NCI-H2029 (cell line): ENCODE measurements at places on chromosomes 1 and 21.

GRCh38 chr21:45916011-45916840 is 65.3 kb upstream of the COL6A1 start:
- no peak for DNase-seq

DNA sequence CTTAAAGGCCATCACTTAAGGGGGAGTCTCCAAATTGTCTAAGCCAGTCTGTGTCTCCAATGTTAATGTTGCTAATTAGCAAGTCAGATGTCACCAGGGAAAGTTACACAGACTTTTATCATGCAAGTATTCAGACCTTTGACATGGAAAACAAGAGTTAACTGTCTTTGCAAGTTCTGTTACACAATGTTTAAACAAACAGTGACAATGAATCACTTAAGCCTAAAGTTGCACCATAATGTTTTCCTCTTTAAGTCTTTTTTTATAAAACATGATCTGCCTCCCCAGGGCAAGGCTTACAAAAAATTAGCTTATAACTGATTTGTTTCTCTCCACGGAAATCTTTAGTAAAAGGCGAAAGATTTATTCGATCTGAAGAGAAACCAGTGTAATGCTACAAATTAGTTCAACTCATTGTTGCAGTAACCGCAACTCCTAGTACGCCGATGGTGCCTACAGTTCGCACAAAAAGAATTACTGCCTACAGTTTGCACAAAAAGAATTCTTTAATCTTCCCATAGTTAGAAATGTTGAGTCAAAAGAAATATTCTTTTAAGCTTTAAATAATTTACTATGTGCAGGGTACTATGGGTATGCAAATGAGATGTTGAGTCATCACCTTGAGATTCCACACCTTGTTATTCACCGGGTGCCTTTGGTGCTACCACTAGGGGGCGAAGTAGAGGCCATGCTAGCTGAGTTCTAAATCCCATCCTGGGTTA is 45.3 kb downstream of the HHAT start:
- DNase-seq = peak; percentile 30

- DNase-seq = peak; percentile 62
Measured at GRCh38 chr1:28812669-28813468, 899 bp downstream of the OPRD1 start.

- DNase-seq = no peak
Measured at GRCh38 chr1:166939741-166940375, 35.5 kb downstream of the ILDR2 start.

DNA sequence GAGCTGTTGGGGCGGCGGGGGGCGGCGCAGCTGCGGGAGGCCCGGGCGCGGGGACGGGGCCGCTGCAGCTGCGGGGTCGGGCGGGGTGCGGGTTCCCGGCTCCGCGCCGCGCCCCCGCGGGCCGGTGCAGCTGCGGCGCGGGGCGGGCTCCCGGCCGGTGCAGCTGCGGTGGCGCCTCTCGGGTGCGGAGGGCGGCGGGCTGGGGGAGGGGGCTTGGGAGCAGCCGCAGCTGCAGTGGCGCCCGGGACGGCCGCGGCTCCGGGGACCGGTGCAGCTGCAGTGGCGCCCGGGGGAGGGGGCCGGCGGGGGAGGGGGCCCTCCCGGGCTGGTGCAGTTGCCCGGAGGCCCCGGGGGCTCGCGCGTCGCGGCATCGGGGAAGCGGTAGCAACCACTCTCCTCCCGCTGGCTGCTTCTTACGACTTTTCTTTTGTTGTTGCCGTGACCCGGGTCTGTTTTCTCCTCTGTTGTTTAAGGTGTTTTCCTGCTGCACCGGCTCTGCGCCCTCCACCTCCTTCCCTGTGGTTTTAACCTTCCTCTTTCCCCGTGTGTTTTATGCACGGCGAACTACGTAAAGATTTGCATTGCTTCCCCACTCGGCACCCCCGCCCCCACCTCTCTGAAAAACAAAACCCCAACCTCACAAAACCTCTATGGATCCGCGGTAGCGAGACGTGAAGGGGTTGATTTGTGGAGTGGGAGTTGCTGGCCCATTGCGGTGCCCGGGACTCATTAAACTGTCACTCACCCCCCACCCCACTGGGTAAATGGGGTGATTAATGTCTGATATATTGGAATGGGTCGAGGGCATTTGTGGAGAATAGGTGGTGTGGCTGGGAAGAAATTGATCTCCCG is 1.7 kb upstream of the ZBTB18 start:
- DNase-seq = peak; percentile 4

GRCh38 chr1:231381729-231382128 is 40.4 kb downstream of the EGLN1 start:
- no peak for DNase-seq

GRCh38 chr1:116997636-116998035 is 3.9 kb upstream of the CD101 start:
- no peak for DNase-seq

- DNase-seq = peak; percentile 82
Measured at GRCh38 chr1:164611754-164612642, 53.0 kb downstream of the PBX1 start.

GRCh38 chr21:39484711-39485276 is 33.0 kb downstream of the SH3BGR start:
- DNase-seq = no peak

GRCh38 chr1:161076410-161076809 is 6.7 kb upstream of the ARHGAP30 start:
- DNase-seq = no peak

DNA sequence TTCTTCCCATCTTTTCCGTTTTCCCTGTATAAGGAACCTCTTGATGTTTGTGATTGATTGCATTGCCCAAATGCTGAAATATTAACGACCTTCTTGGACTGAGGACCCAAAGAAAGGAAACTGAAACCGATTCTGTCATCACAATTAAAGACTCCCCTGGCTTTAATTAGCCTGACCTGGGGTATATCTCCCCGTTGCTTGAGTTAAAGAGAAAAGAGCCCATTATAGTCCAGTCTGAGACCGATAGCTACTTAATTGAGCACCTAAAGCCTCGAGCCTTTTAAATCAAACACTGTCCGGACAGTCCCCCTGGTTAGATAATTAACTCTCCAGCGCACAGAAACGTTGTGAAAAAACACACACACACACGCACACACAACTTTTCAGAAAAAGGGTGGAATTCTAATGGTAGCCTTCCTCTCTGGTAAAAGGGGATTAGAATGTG is 8.0 kb downstream of the LMO4 start:
- no peak for DNase-seq

DNA sequence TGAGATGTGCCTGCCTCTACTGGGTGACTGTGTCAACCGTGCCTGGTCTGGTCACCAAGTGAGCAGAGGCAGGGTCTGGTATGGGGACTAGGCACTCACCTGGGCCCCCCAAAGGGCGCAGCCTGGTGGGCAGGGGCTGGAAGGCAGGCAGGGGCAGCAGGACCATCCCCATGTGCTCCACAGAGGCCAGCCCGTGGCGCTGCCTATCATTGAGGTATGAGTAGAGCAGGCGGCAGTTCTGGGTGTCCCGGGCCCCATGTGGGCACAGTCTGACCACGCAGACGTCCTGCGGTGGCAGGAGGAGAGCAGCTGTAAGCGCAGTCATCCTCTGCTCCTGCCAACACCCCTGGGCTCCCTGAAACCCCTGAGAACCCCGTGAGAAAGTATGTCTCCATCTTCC is 23.7 kb downstream of the SPOCD1 start:
- DNase-seq = no peak

GRCh38 chr1:20237646-20238045 is 51.3 kb upstream of the PLA2G2C start:
- no peak for DNase-seq

GRCh38 chr21:33229099-33229783 is 497 bp upstream of the IFNAR2 start:
- no peak for DNase-seq

DNA sequence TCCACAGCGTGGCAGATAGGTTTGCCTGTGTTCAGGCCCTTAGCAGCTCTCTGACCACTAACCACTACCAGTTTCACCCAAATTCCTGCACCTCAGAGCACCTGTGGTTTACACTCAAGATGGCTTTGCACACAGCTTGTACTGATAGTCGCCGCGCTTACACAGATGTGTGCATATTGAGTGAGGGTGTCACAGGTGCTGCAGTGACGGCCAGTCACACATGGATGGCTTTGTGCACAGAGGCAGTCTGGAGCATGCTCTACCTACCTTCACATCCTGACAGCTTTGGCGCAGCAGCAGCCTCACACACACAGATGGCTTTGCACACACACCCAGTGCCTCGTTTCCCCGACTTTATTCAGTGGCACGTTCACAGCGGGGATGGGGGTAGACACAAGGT is 7.5 kb downstream of the DMAP1 start:
- no peak for DNase-seq

DNA sequence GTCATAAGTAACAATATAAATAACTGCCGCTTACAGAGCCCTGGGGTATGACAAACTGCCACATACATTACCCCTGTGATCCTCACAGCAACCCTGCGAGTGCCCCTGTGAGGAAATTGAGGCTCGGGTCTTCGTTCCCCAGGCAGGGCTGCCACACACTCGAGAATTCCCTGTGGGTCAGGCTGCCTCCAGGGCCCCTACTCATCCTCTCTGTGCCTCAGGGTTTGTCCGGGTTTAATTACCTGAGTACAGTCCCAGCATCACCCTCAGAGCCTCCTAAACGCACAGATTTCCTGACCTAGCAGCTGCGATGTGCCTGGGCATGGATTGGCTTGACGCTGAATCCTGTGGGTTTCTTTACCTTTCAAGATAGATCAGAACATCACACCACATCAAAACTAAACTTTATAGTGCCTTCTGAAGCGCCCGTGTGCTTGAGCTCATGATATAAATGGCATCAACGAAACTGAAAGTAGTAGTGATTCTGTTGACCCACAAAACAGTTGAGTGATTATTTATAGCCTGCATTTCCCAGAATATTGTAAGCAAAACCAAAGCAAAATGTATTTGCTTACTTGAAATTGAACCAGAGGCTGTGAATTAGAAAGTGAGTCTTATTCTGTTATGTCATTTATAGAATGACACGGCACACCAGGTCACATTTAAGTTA is 14.0 kb downstream of the SLC37A1 start:
- peak; percentile 41 for DNase-seq

- no peak for DNase-seq
Measured at GRCh38 chr1:173413271-173413707, 63.8 kb upstream of the PRDX6 start.

GRCh38 chr1:178649582-178650350 is 75.3 kb upstream of the RALGPS2 start:
- DNase-seq = no peak

- no peak for DNase-seq
Measured at GRCh38 chr1:107526524-107527198, 385.8 kb downstream of the NTNG1 start.

- DNase-seq = no peak
Measured at GRCh38 chr1:245031041-245031440, 123.7 kb upstream of the KIF26B start.

- DNase-seq = no peak
Measured at GRCh38 chr1:22121421-22121911, 21.4 kb downstream of the WNT4 start.

GRCh38 chr1:182259229-182259872 is 132.2 kb downstream of the GLUL start:
- DNase-seq = peak; percentile 86

DNA sequence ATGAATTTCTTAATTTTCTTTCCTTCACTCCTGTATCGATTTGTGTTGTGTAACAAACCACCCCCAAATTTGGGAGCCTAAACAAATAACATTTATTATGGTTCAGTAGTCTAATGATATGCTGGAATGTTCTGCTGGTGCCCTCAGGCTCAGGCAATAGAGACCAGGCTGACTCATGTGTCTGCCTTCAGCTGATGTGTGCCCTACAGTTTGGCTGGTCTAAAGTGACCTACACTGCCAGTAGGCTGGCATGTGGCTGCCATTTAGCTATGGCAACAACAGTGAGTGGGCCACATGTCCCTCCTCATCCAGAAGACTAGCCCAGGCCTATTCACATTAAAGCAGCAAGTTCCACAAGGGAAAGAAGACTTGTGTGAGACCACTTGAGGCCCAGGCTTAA is 115.8 kb downstream of the PTPRC start:
- DNase-seq = no peak

DNA sequence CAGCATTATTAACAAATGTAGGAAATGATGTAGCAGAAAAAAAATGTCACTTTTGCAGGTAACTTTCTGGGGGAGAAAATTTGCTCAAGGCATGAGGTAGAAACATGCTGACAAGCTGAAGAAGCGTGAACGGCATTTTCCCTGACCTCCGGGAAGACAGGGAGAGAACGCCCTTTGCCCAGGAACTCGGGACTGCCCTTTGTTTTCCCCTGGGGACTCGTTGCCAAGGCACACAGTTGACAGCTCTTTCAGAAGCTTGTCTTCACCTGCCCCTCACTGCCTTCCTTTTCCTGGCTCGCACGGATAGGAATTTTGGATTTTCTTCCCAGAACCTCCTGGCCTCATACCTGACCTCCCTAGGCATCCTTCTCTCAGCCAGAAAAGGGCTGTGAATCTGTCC is 52.7 kb upstream of the COA6 start:
- DNase-seq = no peak

GRCh38 chr1:98086796-98087441 is 166.1 kb upstream of the DPYD start:
- DNase-seq = no peak

DNA sequence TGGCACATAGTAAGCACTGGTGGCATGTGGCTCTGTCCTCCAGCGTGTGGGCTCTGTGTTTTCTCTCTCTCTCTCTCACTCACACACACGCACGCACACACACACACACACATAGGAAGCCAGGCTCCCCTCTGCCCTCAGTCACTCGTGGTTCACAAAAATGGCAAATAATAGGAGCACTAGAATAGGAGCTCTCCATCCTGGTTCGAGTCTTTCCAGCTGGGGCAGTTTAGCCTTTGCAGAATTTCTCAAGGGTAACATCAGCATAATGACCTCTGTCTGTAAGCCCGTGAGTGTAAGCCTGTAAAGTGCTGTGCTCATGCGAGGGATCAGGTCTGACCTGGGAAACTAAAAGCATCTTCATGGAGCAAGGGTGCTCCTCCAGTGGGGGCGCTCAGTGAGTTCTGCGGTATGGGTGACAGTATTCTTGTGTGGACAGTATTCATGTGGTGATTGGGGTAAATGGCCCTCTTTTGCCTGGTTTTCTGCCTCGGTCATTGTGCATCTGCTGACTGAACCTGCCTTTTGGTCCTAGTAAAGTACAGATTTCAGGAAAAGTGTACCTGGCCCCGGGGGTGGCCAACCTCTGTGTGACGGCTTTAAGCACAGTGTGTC is 842 bp upstream of the ZC3H12A start:
- no peak for DNase-seq
